ENCODE measurements at places on chromosomes 3 and 15.

DNA sequence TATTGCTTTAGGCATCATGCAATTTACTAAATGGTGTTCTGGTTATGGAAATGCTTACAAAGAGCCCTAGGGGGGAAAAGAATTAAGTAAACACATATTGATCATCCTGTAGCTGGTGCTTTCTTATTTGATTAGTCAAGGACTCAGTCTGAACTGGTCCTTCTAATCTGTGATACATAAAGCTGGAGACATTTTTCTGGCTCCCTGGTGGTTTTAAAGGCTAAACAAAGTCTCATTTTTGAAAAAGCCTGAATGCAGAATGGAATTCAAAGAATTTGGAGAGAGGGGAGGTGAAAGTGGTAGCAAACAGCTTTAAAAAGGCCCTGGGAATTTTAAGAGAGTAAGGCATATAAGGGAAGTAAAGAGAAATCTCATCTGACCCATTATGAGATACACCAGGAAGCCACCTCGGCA, 149.7 kb downstream of the RBMS3 start:
- peak; percentile 84 for DNase-seq

- no peak for DNase-seq
Observed at GRCh38 chr3:183252973-183253527, at the start of gene B3GNT5. Gene B3GNT5 (plus strand): TSS chr3:183253253. CDS start chr3:183269799, 16,546 bp downstream.

- DNase-seq = peak; percentile 51
Observed at GRCh38 chr3:47542471-47543173, 29.1 kb upstream of the ELP6 start.

GRCh38 chr3:115930922-115931321, 307.6 kb downstream of the GAP43 start:
- DNase-seq = no peak

GRCh38 chr3:39260318-39260717, 19.5 kb downstream of the CX3CR1 start:
- DNase-seq = no peak

GRCh38 chr15:27495963-27496459, 525.0 kb downstream of the GABRG3 start:
- no peak for DNase-seq

- DNase-seq = no peak
Observed at GRCh38 chr3:129703913-129704312, 97.4 kb upstream of the PLXND1 start.

GRCh38 chr3:110598847-110599490, 472.6 kb upstream of the NECTIN3 start:
- peak; percentile 88 for DNase-seq

DNA sequence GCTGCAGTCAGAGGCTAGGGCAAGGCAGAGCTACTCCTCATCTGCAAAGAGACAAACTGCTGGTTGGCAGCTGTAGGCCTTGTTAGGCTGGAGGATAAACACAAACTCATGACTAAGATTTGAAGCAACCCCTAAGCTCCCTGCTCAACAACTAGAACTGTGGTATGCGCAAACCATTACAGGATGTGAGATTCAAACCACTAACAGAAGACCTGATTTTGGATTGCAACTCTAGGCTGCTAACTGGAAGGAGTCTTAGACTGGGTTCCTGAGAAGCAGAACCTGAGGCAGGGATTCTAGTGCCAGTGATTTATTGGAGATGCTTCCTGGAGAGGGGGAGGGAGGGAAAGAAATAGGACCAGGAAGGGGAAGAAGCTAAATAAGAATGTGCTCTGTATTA, 22.5 kb downstream of the CCR4 start:
- DNase-seq = peak; percentile 9

- DNase-seq = no peak
Observed at GRCh38 chr3:156558389-156558788, 3.5 kb upstream of the SSR3 start.

DNA sequence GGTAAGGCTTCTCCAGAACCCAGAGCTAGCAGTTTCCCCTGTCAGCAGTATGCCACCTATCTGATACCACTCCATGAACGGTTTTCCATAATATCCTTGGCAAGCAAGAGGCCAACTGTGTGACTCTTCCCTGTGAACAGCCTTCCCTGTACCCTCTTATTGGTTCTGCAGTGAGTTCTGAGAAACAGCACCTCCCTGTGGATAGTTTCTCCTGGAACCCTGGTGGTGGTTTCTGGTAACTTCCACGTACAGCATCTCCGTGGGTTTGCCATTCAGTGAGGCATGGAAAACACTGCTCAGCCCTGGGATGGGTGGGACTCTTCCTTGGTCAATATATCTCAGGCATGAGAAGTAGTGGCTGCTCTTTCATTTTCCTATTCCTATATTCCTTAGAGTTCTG, 19.4 kb upstream of the SERPINI2 start:
- DNase-seq = no peak

GRCh38 chr15:68739390-68740080, 81.2 kb downstream of the ANP32A start:
- DNase-seq = no peak

DNA sequence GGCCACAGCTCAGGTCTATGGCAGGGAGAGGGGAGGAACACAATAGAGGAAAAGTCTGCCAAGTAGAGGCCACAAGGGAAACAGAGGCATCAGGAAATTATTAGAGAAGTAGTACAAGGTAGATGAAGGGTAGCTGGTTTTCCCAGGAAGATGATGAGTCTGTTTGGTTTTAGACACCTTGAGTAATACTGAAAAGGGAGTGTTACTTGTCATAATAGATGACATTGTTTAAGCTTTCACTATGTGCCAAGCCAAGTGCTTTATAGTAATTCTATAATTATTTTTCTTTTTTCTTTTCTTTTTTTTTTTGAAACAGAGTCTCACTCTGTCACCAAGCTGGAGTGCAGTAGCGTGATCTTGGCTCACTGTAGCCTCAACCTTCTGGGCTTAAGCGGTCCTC, 13.7 kb downstream of the PXK start:
- no peak for DNase-seq

- DNase-seq = peak; percentile 0
Observed at GRCh38 chr15:53811530-53811929, 52.1 kb upstream of the WDR72 start.

DNA sequence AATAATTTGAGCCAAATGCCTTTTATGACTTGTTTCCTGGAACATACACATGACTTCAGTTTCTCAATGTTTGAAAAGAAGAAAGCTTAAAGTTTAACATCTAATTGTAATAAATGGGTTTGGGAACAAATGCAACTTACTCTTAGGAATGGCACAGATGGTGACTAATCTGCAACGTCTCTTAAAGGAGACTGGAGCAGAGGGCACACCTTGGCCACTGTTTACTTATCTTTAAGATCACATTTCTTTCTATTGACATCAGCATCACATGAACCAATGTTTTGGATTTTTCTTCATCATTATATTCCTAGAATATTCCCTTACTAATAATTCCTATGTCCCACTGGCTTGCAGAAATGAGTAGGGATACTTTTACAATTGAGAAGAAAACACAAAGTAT, 229.5 kb downstream of the CHL1 start:
- DNase-seq = no peak

DNA sequence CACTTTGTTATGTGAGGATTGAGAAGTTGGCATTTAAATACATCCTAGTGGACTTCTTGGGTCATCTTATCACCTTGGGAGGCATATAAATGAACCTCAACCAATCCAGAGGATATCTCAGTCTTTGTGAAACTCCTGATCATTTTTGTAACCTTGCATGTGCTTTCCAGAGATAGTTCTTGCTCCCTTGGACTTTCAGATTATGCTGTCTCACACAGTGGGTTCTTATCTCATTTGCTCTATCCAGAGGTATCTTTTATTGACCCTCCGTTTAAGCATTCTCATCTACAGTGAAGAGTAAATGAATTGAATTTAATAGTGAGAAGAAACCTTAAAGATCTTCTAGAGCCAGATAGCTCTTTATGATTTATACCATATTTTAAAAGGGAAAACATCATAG, 10.4 kb downstream of the ARMC8 start:
- DNase-seq = no peak

DNA sequence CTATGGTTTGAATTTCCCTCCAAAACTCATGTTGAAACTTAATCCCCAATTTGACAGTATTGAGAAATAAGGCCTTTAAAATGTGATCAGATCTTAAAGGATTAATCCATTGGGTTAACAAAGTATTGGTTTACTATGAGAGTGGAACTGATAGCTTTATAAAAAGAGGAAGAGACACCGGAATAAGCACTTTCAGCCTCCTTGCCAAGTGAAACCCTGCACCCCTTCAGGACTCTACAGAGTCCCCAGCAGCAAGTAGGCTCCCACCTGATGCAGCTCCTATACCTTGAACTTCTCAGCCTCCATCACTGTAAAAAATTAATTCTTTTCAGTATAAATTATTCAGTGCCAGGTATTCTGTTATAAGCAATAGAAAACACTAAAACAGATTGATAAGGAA, 348.3 kb downstream of the CGGBP1 start:
- no peak for DNase-seq

- DNase-seq = no peak
Observed at GRCh38 chr3:10238345-10239183, 9.7 kb upstream of the TATDN2 start.

GRCh38 chr3:105526360-105527111, 159.8 kb downstream of the ALCAM start:
- no peak for DNase-seq

DNA sequence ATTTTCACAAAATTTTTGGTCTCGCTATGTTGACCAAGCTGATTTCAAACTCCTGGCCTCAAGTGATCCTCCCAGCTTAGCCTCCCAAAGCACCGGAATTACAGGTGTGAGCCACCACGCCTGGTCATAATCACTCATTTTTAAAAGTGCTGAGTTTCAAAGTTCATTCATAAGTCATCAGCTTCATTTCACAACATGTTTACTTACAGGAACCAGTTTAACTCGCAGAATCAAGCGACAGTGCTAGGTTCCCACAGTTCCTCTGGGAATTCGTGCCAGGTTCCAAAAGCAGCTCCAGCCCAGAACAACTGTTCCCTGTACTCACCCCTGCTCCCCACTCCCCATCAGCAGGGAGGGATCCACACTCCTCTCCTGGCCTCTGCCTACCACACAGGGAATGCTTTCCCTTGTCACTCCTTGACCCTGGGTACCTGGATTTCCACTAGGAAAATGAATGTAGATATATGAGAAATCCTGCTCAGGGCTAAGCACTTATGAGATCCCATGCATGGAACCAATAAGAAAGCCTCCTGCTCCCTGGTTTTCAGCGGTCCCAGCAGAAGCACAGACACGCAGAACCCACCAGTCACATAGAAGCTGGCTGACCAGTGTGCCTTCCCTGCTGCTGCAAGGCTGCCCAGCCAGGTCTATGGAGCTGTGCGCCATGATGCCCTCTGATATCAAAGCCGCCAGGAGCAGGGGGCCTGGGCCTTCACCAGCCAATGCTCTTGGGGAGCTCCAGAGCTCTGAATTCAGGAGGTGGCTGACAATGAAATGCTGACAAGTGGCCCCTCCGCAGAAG, 72.3 kb downstream of the ITGB5 start:
- no peak for DNase-seq

DNA sequence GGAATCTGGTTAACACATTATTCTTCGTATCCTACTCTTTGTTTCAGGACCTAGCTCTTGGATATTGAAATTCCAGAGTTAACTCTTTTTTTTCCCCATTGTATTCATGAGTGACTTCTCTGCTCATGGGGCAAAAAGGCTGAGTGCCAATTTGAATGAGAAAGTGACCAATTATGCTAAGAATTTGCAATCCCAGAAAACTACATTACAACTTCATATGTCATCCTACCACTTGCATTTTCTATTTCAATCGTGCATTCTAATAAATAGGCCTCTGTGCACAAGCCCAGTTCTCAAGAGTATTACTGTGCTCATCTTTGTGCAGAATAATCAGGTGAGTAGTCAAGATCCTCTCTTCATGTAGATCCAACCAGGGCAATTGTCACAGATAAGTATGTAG, 537.8 kb downstream of the OTOL1 start:
- peak; percentile 75 for DNase-seq

DNA sequence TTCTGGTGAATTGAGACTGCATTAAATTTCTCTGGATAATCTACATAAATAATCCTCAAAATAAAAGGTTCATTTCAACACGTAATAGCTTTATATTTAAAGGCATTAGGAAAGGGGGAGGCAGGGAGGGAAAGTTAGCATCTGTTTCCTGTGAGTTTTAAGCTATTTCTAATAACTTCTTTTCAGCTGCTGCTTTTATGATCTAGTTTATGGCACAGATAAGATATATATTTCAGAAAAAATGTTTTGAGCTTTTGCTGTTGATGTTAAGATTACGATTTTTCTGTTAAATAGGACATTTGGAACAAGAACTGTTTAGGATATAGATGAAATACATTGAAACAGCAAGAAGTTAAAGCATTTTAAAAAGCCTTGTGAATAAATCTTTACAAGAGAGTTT, 30.0 kb downstream of the UBE2E1 start:
- DNase-seq = no peak

DNA sequence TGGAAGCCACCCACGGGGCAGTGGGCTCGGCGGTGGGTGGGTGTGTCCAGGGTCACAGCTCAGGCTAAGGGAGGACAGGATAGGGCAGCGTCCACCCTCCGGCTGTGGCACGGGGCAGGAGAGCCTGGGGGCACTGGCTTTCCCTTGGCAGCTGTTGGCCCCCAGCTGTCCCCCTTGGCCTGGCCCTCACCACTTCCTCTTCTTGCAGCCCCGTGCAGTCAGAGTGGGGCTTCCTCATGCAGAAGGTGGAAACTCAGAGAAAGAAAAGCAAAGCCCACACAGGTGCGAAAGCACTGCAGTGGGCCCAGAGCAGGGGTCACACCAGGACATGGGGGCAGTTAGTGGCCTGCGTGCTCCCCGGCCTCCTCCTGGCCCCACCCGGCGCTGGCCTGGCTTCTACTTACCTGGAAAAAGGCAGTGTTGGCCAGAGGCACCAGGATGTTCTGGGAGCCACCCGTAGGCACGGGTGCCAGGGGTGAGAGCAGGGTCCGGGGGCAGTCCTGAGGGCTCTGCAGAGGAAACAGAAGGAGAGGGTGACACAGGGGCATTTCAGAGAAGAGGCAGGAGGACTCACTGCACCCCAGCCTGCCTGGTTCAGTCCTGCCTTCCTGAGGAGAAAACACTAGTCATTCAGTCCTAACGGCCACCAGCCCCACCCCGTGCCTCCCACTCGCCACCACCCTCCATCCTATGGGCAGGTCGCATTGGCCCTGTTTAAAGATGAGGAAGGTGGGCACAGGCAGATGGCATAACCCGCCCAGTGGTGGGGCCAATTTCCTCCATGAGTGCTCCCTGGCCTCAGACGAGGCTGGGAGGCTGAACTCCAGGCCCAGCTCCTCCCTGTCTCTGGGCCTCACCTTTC, 28.3 kb downstream of the PLXND1 start:
- no peak for DNase-seq

- DNase-seq = no peak
Observed at GRCh38 chr3:67529915-67530314, 124.5 kb downstream of the SUCLG2 start.
